ENCODE measurements at places on chromosomes 6 and 20.

DNA sequence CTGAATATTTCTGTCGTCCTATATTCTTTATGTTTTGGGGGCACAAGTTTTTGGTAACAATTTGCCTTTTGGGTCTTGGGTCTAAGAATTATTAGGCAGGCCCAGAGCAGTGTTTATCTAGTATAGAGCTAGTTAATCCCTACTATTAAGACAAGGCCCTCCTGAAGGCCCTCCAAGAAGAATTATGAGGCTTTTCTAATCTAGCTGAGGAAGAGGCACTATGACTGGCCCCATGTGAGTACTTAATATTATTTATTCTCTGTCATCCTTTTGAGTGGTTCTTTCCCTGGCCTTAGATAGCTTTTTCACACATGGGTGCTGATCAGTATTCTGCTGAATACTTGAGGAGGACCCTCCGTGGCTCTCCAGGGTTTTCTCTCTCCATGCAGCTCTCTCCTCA, 25.1 kb downstream of the CHMP4B start:
- no peak for DNase-seq

- DNase-seq, result no peak
These were observed 77.5 kb downstream of the ATXN1 start for GRCh38 chr6:16683641-16684194.

- DNase-seq, result no peak
These were observed 15.7 kb downstream of the PI16 start for GRCh38 chr6:36969988-36970891.

- no peak for DNase-seq
These were observed 177.0 kb downstream of the ARID1B start for GRCh38 chr6:156954191-156954590.

DNA sequence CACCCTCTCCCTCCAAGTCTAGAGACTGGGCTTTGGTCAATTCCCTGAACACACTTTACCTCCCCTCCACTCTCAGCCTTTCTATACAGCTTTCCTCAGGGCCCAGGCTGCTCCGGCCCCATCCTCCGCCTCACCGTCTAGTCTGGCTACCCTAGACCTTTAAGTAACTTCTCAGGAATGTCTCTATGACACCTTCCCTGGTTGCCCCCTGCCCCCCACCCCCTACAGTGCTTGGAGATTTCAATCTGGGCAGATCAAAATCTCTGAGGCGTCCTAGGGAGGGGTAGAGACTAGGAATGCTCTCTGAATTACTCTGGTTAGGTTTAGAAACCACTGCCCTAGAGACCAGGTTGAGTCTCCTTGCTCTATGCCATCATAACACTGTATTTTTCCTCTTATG, 6.1 kb downstream of the UBE2J1 start:
- DNase-seq, result no peak
